ACHN (cell line): ENCODE measurements at places on chromosomes 13 and 19.

DNA sequence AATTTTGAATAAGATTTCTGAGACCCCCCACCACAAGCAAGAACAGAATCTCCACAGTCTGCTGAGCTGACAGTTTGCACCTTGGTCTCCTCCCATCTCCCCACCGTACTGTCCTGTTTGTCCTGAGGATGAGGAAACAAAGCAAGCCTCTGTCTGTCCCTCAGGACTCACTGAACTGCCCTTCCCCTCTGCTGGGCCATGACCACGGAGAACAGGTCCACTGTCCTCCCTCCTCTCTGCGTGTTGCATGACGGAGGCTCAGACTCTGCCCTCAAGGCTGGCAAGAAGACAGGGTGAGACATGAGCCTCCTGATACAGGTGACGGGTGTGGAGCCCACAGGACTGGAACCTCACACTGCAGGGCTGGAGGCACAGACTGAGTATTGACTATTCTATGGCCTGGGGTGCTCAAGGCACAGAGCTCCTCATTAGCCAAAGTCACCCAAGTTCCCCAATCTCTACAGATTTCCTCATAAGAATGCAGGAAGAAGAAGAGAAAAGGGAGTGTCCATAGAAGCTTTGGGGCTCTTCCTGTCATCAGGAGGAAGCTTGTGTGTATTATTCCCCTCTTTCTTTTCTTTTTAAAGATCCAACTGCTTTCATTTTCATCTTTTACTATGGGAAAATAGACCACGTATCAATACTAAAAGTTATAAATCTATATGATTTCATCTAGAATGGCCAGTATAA, 22.4 kb upstream of the RGCC start:
- no peak for DNase-seq

- DNase-seq: no peak
Measured at GRCh38 chr13:31131470-31131961, 30.2 kb downstream of the HSPH1 start.

GRCh38 chr13:48401480-48401879, 11.4 kb downstream of the LPAR6 start:
- no peak for DNase-seq

GRCh38 chr13:110757296-110757695, 43.8 kb downstream of the ING1 start:
- DNase-seq: no peak

- DNase-seq: no peak
Measured at GRCh38 chr13:73519396-73520116, 460.8 kb downstream of the KLF5 start.

GRCh38 chr13:58318495-58319167, 687.1 kb downstream of the PCDH17 start:
- DNase-seq: no peak

GRCh38 chr13:21466527-21466926, 7.4 kb upstream of the ZDHHC20 start:
- DNase-seq: no peak

DNA sequence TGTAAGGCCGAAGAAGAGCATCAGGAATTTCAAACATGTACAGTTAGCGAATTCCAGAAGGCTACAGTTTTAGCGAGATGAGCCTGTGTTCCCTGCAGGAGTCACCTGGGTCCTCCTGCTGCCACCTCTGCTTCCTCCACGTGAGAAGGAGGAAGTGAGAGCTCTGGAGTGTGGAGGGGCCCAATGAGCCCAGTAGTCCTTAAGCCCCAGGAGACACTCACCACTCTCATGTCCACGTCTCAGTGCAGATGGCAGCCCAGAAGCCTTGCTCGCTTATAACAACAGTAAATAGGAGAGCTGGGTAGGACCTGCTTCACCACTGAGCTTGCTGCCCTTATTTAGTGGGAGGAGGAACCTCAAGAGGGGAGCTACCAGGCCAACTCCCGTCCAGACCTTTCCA, 44.3 kb downstream of the SERP2 start:
- DNase-seq: no peak

DNA sequence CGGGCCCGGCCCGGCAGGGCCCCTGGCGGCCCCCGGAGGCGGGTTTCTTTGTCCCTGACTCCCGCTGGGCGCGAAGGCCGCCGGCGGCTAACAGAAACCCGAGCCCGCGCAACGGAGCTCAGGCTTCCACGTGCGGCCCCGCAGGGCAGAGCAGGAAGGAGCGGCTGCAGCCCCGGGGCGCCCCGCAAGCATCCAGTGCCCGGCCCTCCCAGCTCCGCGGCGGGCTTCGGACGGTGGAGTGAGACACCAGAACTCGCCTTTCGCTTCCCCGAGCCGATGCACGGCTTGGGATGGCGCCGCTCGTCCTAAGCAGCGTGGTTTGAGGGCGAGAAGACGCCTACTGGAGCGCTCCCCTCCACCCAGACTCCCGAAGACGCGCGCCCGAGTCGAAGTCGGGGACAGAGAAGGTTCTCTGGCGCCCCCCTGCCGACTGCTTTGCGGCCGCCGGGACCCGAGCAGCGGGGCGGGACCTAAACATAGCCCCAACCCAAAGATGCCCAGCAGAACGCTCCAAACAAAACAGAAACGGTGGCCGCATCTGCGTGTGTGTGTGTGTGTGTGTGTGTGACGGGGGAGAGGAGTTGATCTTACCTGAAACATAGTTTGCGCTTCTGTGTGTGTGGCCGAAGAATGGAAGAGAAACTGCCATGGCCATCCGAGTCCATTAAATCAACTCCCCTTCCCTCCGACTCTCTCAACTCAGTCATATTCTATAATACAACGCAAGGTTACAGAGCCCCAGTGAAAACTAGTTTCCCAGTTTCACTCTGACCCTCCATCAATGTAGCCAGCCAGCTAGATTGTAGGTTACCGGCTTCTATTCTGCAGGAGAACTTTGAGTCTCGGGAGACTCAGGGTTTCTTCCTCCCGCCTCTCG, 629 bp upstream of the FGF9 start:
- peak; percentile 49 for DNase-seq

GRCh38 chr19:53772943-53773342, 51.2 kb downstream of the NLRP12 start:
- peak; percentile 42 for DNase-seq

- DNase-seq: no peak
Measured at GRCh38 chr13:75581874-75582640, 32.5 kb downstream of the UCHL3 start.

DNA sequence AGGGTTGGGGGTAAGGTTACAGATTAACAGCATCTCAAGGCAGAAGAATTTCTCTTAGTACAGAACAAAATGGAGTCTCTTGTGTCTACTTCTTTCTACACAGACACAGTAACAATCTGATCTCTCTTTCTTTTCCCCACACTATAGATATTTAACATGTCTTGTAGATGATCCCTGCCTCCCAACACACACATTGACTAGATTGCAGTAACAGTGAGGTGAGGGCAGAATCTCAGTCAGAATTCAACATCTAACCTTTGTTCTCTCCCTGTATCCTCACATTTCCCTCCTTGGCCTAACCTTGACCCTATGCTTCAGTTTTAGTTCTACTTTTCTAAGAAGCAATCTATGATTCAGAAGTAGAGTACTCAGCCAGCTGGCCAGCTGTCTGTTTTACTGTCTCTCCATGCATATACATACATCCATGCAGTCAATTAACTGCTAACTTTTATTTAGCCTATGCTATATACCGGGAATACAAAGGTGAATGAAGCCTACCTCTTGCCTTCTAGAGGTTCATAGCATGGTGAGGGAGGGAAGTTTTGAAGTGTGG, 18.1 kb downstream of the DNAJC15 start:
- no peak for DNase-seq

GRCh38 chr19:53892981-53893325, 11.0 kb downstream of the PRKCG start:
- no peak for DNase-seq

DNA sequence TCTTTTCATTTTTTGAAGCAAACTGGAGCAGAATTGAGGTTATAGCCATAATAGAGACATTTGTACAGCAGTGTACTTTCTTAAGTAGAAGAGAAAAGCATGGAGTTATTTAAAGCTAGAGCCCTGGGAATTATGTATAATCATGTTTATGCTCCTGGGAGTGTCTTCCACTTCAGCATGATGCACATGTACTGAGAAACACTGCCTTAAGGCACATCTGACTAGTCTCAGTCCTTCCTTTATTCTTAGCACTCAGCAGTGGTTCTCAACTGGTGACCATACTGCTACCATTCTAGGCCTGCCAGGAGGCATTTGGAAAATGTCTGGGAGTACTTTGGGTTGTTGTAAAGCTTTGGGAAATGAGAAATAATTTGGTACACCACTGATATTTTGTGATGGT, 45.8 kb downstream of the VWA8 start:
- no peak for DNase-seq

GRCh38 chr13:40422588-40423235, 243.7 kb downstream of the FOXO1 start:
- DNase-seq: no peak

DNA sequence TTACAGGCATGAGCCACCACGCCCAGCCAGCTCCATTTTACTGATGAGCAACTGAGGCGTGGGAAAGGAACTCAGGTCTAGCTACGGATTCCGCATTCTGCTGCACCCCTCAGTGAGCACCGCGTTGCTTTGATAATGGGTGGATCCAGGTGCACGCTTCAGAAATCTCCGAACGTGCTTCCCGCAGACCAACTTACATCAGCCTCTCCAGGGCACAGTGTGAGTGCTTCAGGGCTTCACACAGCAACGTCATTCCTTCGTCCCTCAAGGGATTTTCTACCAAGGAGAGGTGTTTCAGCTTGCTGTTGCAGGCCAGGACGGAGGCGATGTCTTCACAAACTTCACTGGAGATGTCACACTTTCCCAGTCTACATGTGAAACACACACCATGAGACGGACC, 21.7 kb downstream of the NLRP9 start:
- DNase-seq: no peak

DNA sequence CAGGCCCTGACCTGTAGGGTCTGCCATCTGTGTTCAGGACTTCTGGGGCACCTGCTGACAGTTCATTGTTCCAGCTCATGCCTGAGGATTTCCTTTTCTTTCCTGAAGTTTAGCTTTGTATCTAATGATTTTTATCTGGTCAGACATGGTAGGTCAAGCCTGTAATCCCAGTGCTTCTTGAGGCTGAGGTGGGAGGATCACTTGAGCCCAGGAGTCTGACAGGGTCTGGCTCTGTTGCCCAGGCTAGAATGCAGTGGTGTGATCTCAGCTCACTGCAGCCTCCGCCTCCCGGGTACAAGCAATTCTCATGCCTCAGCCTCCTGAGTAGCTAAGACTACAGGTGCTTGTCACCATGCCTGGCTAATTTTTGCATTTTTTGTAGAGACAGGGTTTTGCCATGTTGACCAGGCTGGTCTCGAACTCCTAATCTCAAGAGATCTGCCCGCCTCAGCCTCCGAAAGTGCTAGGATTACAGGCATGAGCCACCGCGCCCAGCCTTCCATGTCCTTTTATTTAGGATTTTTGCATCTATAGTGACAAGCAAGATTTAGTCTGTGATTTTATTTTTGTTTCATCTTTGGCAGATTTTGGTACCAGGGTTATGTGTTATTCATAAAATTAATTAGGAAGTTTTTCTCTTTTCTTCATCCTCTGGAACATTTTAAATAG, 33.2 kb downstream of the CHST8 start:
- no peak for DNase-seq

GRCh38 chr19:19520989-19521388, 5.0 kb downstream of the NDUFA13 start:
- DNase-seq: no peak

DNA sequence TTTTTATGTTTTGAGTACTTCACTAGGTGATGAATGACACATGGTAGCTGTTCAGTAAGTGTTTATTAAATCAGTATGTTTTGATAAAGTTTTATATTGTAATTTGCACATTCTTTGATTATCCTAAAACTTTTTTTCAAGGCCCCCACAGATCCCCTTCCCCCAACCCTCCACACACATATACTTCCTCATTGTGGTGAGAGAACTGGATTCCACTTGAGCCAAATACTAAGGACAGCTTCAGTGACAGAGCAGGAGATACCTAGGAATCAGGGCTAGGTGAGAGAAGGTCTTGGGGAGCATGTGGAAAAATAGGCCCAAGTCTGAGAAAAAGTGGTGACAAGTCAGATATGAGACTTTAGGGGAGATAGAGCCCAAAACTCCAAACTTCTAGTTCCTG, 174.6 kb downstream of the TDRD3 start:
- no peak for DNase-seq

DNA sequence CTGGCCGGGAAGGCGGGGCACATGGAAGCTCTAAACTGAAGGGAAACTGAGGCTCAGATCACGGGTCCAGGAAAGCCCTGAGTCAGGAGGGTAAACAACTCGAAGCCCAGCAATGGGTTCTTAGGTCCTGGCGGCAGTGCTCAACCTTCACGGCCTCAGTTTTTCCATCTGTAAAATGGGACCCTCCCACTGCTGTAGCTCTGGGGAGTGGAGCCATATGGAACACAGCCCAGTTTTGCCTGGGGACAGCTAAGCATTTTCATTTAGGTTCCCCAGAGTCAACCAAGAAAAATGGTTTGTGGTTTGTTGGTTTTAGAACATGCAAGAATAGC, 30.4 kb downstream of the CEBPG start:
- DNase-seq: no peak

DNA sequence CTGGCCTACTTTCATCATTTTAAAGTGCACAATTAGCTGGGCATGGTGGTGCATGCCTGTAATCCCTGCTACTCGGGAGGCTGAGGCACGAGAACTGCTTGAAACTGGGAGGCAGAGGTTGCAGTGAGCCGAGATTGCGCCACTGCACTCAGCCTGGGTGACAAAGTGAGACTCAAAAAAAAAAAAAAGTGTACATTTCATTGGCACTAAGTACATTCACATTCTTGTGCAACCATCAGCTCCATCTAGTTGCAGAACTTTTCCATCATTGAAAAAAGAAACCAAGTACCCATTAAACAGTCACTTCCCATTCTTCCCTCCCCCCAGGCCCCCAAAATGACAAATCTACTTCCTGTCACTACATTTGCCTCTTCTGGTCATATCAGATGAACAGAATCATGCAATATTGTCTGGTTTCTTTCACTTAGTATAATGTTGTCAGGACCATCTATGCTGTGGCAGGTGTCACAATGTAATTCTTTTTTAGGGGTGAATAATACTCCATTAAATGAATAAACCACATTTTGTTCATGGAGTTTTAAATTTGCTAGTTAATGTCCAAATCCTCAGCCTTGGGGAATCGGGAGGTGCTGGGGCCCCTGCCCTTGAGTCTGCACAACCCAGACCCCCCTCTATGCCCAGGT, 7.4 kb upstream of the SIGLEC11 start:
- DNase-seq: no peak

- DNase-seq: no peak
Measured at GRCh38 chr13:40613192-40613818, 53.1 kb downstream of the FOXO1 start.

GRCh38 chr13:104460554-104460953, 1394.3 kb upstream of the SLC10A2 start:
- DNase-seq: no peak

GRCh38 chr13:76213423-76213904, 577.3 kb downstream of the LMO7 start:
- DNase-seq: no peak
